ENCODE measurements at places on chromosomes 16 and 17.

DNA sequence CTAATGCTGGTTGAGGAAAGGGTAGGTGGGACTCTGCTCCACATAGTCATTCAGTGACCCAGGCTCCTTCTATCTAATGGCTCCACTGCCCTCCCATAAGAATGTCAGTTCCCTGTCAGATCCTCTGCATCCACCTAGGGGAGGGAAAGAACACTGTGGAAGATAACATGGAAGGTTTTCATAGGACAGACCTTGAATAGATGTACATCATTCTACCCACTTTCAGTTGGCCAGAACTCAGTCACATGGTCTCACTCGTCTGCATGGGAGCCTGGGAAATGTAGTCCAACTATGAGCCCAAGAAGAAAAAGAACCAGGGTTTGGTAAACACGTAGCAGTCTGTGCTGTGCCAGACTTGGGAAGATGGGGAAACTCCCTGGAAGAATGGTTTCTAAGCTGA lies 27.1 kb upstream of the SCNN1B start:
- no peak for DNase-seq

GRCh38 chr17:77577491-77577890 lies 381.0 kb upstream of the TNRC6C start:
- DNase-seq = no peak

GRCh38 chr17:27810902-27811557 lies 10.7 kb upstream of the NOS2 start:
- DNase-seq = no peak

GRCh38 chr17:79388556-79389295 lies 222.1 kb downstream of the RBFOX3 start:
- DNase-seq = no peak

DNA sequence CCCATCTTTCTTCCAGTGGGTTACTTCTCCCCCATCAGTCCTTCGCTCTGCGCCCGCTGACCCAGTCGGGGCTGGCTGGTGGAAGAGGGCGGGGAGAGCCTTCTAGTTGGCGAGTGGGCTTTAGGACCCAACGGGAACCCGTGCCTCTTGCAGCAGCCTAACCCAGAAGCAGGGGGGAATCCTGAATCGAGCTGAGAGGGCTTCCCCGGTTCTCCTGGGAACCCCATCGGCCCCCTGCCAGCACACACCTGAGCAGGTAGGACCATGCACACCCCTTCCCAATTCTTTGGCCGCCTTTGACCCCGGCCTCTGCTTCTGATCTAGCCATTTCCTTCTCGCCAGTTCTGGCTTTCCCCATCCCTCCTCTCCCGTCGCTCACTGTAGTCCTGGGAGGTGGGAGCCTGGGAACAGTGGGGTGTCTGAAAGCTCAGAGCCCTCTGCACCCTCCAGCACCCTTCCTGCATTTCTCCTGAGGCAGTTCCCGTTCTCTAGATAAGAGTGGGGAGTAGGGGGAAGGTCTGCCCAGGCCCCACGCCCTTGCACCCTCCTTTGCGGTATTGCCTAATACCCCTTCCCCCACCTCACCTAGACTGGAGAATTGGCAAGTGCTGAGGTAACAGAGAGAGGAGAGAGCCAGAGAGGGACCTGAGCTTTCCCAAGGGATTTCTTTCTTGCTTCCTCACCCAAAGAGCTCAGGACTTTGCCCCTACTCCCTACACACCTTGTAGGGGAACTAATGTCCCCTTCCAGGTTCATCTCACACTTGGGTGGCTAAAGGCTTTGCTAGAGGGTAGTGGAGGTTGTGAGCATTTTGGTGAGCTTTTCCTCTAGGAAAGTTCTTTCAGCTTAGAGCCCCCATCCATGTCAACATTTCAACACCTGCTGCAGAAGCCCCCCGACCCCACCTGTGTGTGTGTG lies at the start of gene RARA:
RARA (plus strand) TSS at position 150 of the 918 bp plus-strand sequence. CDS start 22,039 bp downstream, outside the sequence.
- DNase-seq = no peak

- no peak for DNase-seq
Measured at GRCh38 chr17:82807101-82807500, 32.7 kb downstream of the ZNF750 start.

DNA sequence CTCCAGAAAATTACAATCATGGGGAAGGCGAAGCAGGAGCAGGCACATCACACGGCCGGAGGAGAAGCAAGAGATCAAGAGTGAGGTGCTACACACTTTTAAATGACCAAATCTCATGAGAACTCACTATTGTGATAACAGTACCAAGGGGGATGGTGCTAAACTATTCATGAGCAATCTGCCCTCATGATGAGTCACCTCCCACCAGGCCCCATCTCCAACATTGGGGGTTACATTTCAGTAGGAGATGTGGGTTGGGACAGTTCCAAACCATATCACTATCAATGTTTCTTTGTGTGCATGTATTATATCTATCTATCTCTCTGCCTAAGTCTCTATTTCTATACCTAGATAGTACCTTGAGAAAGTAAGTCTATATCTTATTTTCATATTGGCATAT lies 724.8 kb downstream of the CDH11 start:
- DNase-seq = no peak

DNA sequence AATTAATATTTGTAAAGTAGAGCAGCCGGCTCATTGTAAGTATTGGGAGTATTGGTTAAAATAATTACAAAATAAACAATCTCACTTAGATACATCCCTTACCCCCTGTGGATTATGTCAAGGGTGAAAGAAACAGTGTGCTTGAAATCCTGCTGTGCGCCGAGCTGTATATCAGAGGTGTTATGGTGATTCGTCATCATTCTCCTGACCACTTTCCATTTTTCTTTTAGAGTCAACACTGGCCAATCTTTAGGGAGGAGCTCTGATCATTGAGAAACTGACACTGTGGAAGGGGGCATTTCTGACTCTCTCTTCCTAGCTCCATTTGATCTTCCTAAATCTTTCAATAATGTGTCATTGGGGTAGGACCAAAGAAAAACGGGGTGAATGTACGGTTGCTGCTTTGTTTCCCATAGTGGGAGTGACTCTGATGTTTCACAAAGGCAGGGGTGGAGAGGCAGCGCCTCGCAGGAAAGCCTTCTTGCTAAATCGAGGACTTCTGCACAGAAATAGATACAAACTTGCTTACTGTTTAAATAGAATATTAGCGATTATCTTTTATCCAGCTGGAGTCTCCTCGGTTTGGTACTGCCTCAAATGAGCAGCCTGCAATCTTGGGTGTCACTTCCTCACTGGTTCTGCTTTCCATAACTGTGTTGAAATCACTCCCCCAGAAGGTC lies 123.4 kb downstream of the PRKCB start:
- DNase-seq = no peak

- no peak for DNase-seq
Measured at GRCh38 chr16:80060470-80060869, 459.9 kb upstream of the MAF start.

DNA sequence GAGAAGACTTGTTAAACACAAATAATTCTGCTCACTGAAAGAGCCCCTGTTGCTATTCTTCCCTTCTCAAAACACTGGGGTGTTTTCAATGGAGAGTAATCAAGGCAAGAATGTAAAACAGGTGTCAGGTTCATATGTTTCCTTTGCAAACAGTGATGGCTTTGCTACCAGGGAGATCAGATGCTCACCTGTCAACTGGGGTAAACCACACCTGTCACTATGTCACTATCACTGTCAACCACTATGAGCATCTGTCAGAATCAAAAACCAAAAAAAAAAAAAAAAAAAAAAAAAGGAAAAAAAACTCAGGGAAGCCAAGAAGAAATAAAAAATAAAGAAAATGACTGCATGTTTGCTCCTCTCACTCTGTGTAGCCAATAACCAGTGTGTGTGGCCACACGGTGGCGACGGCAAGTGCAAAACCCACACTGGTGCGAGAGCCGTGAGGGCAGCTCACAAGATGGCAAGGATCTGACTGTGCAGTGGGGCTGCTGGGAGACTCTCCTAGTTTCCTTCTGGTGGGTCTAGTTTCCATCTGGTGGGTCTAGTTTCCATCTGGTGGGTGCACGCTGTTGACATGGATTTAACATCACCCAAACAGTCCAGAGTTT lies 22.7 kb downstream of the USP22 start:
- DNase-seq = no peak

DNA sequence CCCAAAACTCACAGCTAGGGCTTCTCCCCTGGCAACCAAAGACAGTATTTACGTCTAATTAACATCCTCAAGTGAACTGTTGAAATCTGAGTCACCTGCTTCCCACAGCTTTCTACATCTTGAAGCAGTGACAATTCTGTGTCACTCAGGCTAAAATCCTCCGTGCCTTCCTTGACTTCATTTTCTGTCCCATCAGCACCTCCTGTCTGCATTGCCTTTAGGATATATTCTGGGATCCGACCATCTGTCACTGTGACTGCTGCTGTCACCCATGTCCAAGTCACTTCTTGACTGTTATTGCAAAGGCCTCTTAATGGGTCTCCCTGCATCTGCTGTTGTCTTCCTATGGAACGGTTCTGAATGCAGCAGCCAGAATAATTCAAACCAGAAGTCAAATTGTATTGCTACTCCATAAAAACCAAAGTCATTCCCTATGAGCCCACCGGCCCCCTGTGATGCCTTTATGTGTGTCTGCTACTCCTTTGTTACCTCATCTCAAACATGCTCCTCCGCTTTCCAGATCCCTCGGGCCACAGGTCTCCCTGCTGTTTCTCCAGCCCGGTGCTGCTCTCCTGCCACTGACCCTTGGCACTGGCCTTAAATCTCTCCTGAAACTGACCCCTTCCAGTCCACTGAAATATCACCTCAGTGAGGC lies 56.9 kb downstream of the WWP2 start:
- DNase-seq = no peak

DNA sequence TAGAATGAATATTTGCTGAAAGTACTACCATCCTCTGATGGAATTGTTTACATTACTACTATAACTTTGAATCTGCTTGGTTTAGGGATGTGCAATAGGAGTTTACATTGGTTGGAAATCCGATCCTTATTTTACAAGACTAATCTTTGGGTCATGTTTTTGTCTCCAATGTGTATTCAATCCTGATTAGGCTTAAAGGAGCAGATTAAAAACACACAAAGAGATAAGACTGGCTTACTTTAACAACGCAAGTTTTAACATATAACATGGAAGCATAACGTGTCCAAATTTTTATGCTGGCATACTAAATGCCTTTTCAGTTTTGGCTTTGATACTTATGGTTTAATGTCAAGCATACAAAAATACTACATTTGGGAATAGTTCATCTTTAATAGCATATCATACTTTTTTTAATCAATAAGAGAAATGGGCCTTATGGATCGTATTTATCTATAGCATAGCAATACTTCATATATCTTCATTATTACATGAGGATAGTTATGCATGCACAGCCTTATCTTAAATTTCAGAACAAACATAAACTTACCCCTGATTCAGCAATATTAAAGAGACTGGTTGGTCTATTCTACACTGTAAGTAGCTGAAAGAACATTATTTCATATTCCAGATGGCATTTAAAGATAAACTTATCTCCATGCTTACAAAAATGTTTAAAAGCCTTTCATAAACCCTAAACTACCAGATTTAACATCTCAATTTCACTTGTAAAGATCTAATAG lies 69.9 kb upstream of the NACA2 start:
- no peak for DNase-seq

DNA sequence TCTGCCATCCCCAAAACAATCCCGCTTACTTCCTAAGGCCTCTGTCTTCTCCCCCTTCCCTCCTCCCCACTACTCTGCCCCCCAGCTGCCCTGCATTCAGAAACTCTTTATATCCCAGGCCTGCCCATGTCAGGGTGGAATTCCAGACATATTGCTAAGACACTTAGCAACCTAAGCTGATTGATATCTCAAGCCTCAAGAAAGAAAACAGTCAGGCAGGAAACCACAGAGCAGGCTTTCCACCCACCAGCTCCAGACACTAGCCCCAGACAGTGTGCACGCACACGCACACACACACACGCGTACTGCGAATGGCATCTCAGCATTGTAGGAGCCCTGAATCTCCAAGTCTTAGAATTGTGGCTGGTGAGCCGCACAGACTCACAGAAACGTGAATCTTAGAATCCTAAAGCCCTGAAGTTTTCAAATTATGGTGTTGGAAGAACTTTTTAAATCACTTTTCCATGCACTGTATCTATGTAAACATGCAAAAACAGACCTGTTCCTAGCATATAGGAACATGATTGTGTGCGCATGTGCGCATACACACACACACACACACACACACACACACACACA lies 8.8 kb upstream of the LPCAT2 start:
- peak; percentile 96 for DNase-seq

GRCh38 chr16:81786321-81786720 lies 7.2 kb downstream of the PLCG2 start:
- DNase-seq = no peak

- DNase-seq = no peak
Measured at GRCh38 chr17:77462090-77462489, 321.3 kb downstream of the SEC14L1 start.

DNA sequence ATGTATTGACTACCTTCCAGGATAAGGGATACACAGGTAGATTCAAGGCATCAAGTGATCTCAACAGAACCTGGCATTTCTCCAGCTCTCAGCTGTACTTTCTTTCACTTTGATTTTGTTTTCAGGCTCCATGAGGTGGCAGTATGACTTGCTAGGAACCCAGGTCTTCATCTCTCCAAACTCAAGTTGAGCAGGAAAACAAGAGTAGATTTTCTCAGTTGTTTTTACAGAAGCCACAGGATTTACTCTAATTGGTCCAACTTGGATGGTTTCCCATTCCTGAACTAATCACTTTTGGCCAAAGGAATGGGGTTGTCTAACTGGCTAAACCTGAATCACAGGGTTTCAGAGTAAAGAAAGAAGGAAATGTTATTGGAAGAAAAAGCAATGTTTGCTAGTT lies 146.6 kb downstream of the TRIM37 start:
- DNase-seq = peak; percentile 40

DNA sequence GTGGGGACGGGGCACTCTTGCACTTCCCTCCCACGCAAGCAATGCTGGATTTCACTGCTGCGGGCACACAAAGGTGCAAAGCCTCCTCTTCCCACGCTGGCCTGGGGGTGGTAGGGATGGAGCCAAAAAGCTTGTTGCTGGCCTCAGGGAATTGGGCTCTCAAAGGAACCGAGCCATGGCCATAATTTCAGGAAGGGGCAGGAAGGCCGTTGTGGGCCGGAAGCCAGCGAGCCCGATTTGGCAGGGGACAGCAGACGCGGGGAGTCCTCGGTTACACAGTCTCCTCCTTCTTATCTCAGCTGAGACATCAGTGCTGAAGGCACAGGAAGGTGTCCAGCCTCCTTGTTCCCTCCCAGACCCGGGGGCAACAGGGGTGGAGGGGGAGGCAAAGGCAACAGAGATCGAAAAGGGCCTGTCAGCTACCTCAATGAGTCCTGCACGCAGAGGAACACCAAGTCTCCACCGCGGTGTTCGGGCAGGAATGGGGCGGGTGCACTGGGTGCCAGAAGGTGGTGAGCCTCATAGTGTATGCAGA lies 59.5 kb downstream of the SLFN11 start:
- no peak for DNase-seq

DNA sequence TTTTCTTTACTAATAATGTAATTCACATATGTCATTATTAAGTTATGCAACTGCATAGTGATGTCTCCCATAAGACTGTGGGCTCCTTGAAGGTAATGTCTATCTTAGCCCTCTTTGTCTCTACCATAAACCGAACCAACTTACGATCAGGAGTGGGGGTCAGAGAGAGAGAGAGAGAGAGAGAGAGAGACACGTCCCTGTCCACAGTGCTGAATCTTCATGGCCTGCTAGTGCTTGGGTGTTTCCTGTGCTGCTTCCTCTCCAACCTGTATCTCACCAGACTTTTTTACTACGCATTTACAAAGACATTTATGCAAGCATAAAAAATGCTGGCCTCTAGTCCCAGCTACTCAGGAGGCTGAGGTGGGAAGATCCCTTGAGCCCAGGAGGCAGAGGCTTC lies 52.2 kb upstream of the HAPSTR1 start:
- no peak for DNase-seq
